ENCODE measurements at places on chromosomes 2 and 18.

- DNase-seq: peak; percentile 85
These were observed 262.0 kb downstream of the AFF3 start for GRCh38 chr2:99880148-99880963.

DNA sequence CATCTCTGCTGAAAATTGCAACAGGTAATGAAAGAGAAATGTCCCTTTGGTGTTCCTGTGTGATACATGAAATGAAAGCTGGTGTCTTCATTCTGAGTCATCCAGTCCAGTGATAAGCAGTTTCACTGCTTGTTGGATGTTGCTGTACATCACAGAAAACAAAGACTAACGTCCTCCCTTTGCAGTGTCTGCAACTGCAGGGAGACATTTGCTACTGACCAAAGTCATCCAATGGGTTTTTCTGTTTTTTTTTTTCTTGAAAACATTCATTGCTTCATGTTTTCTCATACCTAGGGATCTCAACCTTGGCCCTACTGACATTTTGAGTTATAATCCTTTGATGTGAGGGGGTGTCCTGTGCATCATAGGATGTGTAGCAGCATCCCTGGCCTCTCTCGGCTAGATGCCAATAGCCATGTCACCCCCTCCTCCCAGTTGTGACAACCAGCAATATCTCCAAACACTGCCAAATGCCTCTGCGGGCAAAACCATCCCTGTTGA is 63.6 kb upstream of the FZD5 start:
- DNase-seq: no peak

DNA sequence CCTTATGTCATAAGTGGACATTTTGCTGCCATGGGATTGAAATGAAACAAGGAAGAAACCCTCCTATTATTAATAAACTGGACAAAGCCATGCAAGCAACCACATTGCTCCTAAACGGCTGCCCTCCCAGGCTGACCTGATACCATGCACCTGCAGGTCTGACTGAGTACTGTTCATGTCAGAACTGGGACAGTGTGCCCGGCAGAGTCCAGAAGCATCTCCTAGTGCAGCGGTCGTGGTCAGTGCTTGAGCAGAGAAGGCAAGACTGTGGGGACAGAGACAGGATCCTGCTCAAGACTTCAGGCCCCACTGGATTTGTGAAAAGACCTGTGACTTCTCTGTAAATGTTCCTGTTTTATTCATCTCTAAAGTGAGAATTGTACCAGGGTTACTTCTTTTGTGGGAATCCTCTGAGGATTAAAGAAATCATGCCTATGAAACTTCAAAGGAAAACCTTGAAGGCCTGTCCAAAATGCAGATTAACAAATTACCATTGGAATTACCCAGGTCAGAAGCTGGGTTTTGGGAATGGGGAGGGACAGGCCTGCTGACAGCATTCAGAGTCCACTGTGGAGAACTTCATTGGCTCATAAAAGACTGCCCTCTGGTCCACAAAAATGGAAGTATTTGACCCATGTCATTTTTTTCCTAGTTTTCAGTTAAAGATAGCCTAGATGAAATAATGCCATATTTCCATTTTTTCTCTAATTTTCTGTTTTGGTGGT is 13.9 kb downstream of the RNF144A start:
- no peak for DNase-seq

GRCh38 chr2:239259603-239260298 is 141.1 kb downstream of the HDAC4 start:
- no peak for DNase-seq

Measured in AG04450 (cell line).